ENCODE measurements at places on chromosomes 5 and 9.

DNA sequence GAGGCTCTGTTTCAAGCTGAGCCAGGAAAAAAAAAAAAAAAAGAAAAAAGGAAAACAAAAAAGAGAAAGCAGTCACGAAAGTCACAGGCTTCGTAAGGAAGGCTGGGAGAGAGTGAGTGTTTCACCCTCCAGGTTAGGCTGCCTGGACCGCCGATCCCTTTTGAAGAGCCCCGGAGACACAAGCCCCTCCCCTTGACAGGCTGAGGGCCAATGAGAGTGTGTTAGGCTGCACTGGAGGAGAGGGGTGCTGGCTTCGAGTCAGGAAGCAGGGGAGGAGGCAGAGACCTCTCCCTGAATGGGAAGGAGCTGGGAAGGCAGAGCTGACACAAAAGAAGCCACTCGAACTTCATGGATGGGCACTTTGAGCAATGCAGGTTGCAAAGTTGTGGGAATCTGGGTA is at the start of gene NMUR2:
Gene NMUR2, minus strand, starts transcription at position 135 of the 400 bp plus-strand sequence. CDS start 166 bp downstream, outside the sequence.
- peak; percentile 22 for DNase-seq

DNA sequence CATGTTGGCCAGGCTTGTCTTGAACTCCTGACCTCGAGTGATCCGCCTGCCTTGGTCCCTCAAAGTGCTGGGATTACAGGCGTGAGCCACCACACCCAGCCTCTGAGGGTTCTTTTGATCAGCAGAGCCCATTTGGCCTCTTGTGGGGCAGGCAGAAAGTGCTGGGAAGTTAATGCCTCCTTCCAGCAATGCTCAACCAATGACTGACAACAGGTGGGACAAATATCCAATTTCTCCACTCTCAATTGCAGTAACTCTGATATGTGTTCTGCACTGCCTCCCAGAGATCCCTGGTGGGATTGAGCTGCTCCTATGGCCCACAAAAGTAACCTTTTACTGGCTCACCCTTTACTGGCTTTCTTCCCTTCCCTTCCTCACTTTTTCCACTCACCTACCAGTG is 79.9 kb upstream of the APC start:
- no peak for DNase-seq

DNA sequence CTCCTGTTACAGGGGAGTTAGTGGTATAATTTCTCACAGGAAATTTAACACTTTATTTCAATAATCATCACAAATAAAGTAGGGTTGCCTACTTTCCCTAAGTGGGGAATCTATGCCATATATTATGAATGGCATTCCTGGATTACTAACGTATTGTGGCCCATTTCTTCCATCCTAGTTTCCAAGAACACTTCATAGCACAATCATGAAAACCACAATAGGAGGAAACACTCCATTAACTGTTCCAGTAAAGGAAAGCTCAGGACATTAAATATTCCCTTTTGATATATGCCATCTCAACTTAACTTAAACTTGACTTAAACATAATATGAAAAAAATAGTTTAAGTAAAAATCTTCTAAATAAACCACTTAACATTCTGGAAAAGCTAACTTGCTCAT is 2.1 kb downstream of the CPLANE1 start:
- no peak for DNase-seq

GRCh38 chr9:3969590-3970260 is 330.1 kb downstream of the GLIS3 start:
- DNase-seq = no peak

DNA sequence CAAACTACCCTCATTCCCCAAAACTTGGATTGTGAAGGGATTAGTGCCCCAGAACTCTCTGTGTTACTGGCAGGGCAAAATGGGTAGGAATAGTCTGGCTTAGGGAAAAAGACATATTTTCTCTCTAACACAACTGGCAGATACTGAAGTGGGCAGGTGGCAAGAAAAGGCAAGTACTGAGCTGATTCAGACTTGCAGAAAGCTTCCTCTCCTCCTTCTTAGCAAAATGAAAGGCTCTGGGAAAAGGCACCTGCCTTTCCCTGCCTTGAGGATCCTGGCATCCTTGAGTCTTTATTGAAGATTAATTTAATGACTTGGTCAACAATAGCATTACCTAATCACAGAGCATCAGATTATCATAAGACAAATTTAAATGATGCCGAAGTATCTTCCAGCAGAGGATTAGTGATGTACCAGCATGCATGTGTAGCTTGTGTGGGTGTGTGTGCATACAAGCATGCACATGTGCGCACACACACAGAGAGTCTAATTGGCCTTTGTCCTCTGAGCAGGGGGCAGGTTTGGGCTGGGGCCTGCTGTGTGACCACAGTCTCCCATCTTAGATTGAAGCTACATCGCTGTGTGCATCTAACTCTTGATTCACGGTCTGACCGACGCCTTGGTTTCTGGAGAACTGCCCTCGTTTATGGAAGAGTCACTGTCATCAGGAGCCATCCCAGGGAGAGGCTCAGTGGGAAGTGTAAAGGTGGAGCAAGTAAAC is 294.8 kb downstream of the AOPEP start:
- no peak for DNase-seq

- DNase-seq = no peak
Observed at GRCh38 chr5:103951776-103952175, 389.2 kb upstream of the NUDT12 start.

DNA sequence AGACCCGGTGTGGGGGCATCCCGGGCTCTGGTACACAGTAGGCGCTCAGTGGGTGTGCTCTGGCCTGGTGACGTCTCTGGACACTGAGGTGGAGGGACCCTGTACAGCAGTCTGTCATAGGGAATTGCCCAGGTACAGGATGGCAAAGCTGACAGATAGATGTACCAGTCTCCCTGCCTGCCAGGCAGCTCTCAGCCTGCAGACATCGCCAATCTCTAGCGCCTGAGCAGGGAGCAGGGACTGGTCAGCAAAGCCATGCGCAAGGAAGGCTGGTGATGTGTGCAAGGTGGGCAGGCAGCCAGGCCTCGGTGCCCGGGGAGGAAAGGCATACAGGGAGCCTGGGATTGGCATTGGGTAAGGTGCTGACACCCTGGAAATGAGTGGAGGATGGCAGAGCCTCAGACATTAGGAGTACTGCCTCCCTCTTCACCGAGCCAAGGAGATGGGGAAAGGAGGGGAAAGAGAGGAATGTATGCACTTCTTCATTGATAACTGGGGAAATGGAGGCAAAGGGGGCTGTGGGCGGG is 33.9 kb upstream of the BRD3 start:
- no peak for DNase-seq

DNA sequence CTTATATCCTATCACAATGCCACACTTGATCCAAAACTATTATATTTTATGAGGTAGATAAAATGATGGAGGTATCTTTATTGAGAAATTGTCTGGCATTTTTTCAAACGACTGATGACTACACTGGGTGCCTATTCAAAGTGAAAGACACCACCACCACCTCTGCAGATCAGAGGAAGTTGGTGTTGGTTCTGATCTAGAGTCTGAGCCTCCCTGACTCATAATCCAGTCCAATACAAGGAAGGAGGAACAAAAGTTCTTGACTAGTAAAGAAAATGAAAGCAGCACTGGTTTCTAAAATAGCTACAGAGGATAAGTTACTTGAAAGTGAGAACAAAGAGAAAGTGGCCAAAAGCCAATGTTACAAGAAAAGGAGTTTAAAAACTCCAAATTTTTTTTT is 139.9 kb downstream of the RFX3 start:
- DNase-seq = no peak

DNA sequence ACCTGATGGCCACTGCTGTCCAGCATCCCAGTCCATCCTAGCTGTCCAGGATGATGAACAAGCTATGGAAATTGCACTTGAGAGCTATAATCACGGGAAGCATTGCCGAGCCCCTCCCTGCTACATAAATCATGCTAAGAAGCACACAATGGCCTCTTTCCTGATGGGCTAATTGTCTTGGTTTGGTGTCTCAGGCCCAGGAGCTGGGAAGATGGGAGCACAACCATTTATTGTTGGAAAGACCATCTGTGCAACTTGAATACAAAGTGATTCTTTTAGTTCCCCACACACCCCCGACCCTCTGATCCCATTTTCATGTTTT is 80.4 kb downstream of the RGS3 start:
- DNase-seq = no peak

- no peak for DNase-seq
Observed at GRCh38 chr5:15069407-15069905, 197.9 kb upstream of the ANKH start.

GRCh38 chr5:180540050-180540694 is 46.0 kb downstream of the CNOT6 start:
- no peak for DNase-seq

- no peak for DNase-seq
Observed at GRCh38 chr5:136016945-136017530, 11.8 kb upstream of the TGFBI start.

DNA sequence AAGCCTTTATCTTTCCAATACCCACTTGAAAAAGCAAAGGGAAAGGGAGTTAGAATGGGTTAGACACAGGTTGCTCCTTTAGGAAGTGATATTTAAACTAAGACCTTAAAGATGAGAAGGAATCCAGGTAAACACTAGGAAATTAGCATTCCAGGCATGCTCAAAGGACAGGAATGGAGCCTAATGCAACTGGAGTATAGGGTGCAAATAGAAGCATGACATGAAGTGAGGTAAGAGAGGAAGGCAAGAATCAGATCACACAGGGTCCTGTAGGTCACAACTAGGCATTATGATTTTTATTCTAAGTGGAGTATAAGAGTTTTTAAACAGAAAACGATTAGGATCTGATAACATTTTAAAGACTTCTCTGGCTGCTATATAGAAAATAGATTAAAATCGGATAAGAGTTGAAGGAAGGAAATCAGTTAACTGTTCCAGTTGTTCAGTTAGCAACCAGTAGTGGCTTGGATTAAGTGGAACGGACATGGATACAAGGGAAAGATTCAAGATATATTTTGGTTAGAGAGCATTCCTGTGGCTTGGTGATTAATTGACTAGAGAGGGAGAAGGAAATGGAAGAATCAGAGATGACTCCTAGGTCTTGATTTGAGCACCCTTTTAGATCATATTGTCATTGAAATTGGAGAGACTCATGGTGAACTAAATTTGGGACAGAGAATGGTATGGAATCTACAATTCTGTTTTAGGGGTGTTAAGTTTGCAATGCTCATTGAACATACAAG is 95.9 kb downstream of the FBXO4 start:
- no peak for DNase-seq

DNA sequence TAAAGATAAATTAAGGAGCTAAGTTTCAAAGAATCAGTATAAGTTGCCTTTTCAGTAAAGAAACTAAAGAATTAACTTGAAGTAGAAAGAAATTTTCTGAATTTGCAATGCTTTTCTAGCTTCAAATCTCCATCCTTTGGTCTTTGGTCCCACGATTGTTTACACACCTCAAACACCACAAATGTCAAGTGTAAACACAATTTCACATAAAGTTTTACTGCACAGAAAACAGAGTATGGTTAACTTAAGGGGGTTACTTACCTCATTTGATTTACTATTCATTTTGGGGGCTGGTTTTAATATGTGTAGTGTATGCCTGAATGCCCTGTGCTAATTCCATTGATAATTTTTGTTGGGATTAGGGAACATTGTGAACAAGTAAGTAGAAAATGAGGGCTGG is 4.1 kb downstream of the CDO1 start:
- no peak for DNase-seq

DNA sequence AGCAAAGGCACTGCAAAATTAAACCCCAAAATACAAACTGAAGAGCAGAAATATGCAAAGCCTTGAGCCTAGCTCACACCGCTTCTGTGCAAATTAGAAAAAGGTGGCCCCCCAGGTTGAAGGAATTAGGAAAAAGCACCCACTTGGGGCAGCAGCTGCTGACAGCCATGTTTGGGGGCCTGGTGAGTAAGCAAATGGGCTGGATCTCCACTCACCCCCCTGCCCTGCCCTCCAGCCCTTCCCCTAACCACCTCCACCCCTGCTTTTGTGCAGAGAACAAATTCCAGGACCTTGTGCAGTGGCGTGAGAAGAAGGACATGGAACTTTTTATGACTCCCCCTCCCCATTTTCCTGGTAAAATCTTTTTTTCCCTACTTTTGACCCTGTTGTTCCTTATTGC is 92.0 kb upstream of the DNAH5 start:
- no peak for DNase-seq

DNA sequence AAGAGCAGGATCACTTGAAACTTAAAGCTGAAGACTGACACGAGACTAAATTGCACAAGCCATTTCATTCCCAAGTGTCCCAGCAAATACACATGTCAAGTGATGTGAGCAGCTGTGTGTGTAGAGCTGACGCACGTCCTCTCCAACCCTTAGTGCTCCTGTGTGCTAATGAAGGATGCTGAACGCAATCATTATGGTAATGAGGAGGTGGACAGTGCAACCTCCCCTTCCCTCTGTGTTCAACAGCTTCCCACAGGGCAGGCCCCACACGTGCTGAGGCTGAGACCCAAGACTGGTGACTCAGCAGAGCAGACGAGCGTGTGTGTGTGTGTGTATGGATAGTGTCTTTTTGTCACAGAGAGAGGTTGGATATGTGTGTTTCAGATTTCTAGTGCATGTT is 702.1 kb downstream of the SEMA5A start:
- no peak for DNase-seq

DNA sequence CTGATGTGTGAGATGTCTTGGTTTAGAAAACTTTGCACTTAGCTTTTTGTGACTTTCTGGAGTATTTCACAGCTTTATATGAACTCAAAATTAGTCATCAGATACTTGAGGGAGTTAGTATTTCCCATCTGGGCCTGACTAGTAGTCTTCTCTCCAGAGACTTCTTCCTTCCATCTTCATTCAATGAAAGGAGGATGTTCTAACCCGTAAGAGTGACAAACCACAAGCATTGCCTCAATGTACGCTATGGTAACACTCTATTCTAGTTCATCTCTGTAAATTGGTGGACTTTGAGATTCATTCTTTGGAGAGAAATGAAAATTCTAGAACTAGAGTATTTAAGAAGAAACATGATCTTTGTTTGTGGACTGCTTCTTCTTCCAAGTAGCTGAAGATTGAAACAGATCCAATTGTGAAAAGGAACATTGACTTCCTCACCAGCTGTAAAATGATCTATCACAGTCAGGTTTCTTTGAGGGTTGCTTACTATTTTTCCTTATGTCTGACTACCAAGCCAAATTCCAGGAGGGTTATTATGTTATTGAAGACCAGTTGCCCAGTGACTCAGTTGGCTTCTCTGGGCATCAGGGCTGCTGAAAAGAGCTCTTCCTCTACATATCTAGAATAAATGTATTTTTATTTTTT is 157.6 kb downstream of the SLC12A2 start:
- no peak for DNase-seq

DNA sequence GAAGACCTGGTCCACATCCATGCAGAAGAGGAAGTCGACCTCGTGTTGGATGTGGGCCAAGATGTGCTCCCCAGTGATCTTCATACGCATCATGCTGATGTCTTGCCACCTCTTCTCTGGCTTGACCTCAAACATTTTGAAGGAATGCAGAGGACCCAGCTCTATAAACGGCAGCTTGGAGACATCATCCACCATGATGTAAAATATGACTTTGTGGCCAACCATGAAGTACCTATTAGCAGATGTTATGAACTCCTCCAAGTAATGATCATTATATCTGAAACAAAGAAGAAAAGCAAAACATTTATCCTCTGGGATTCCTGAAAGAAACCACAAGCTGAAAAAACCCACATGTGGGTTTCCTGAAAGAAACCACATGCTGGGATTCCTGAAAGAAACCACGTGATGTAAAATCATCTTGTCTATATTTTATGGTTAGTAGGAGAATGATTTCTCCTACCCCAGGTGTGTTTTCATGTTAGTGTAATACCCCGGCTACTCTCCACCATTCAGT is 52.3 kb downstream of the GGTA1 start:
- DNase-seq = no peak

GRCh38 chr5:101390151-101390908 is 487.2 kb upstream of the ST8SIA4 start:
- DNase-seq = peak; percentile 34

- DNase-seq = no peak
Observed at GRCh38 chr5:57653636-57654290, 171.2 kb upstream of the ACTBL2 start.

GRCh38 chr9:22158271-22158670 is 149.2 kb upstream of the CDKN2B start:
- no peak for DNase-seq

All from D341Med (cell line).